ENCODE measurements at places on chromosomes 2 and 18.

- no peak for DNase-seq
Measured at GRCh38 chr2:120939595-120940318, 204.1 kb downstream of the GLI2 start.

- DNase-seq: no peak
Measured at GRCh38 chr2:149744865-149745264, 157.3 kb upstream of the MMADHC start.

GRCh38 chr2:150450765-150451164 lies 36.7 kb downstream of the RND3 start:
- DNase-seq: no peak

DNA sequence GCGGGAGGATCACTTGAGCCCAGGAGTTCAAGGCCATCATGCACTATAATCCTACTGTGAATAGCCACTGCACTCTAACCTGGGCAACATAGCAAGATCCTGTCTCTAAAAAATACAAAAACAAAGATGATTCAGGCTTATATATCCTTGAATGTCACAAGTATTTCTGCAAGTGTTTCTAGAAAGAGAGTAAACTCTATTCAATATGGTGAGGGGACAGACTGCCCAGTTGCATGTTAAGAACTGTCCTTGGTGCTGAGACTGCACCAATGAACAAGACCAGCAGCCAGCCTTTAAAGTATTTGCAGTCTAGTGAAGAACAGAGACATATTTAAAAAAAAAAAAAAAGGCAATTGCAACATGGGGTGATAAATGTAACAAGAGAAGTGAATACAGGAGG lies 16.4 kb downstream of the MAP3K19 start:
- no peak for DNase-seq

GRCh38 chr18:32550963-32551362 lies 80.3 kb upstream of the GAREM1 start:
- DNase-seq: no peak

- DNase-seq: no peak
Measured at GRCh38 chr2:101179982-101180381, 28.8 kb upstream of the TBC1D8 start.

- no peak for DNase-seq
Measured at GRCh38 chr2:48566592-48567310, 36.8 kb downstream of the STON1 start.

DNA sequence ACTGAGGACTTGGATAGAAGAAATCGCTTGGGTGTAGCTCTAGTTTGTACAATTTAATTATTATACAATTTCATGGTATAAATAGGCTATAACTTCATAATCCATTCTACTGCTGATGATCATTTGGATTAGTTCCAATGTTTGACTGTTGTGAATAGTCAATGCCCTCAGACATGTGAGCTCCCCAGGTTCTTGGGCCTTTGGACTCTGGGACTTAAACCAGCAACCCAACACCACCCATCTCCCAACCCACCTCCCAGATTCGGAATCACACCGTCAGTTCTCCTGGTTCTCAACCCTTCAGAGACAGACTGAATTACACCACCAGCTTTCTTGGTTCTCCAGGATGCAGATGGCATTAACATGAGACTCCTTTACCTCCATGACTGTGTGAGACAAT lies 84.6 kb upstream of the DNMT3A start:
- DNase-seq: no peak

DNA sequence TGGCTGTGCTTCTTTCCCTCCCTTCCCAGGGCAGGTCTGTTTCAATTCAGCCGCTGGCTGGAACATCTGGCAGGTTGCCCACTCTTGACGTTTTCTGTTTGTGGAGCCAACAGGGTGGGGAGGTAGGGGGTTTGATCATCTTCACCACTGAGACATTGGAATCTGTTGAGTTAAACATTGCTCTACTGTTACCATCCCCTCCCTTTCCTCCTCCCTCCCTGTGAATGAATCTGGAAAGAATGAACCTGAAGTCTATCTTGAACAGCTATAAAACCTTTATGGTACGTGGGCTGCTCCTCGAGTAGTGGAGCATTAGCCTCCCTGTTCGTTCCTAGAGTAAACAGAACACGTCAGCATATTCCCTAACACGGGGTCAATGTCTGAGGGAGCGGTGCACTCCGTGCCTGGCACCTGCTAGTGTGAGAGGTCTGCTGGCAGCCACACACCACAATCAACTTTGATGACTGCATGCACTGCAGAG lies 249.9 kb upstream of the RBBP8 start:
- peak; percentile 72 for DNase-seq

- no peak for DNase-seq
Measured at GRCh38 chr2:230714136-230714480, 1.5 kb downstream of the CAB39 start.

- DNase-seq: no peak
Measured at GRCh38 chr2:192070099-192070498, 124.6 kb downstream of the TMEFF2 start.

GRCh38 chr2:208228476-208228875 lies 26.4 kb downstream of the IDH1 start:
- DNase-seq: no peak

GRCh38 chr2:97726261-97727064 lies 13.1 kb downstream of the ZAP70 start:
- no peak for DNase-seq

DNA sequence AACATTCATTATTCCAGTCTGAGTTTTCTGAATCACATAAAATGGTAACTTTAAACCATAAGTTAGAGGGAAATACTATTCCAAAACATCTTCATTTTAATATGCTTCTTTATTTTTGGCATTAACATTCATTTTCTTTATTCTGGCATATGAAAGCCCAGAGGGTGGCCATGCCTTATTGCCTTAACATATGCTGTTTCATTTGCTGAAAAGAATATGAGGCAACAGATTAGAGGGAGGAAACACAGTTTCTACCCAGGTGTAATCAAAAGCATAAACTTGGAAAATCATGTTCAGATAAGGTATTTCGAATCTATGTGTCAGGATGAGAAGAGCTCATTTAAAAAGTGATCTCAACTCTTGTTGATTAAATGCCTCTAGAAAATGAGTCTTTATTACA lies 379.9 kb upstream of the DSEL start:
- no peak for DNase-seq

DNA sequence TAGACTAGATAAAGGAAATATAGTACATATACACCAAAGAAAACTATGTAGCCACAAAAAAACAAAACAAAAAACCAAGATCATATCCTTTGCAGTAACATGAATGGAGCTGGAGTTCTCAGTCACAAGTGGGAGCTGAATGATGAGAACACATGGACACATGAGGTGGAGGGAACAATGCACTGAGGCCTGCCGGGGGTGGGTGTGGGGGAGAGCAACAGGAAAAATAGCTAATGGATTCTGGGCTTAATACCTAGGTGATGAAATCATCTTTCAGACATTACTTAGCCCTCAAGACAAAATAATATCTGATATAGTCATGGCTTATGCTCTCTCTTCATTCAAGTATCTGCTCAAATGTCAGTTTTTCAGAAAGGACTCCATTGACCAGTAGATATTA lies 930.6 kb downstream of the LRP1B start:
- DNase-seq: no peak

DNA sequence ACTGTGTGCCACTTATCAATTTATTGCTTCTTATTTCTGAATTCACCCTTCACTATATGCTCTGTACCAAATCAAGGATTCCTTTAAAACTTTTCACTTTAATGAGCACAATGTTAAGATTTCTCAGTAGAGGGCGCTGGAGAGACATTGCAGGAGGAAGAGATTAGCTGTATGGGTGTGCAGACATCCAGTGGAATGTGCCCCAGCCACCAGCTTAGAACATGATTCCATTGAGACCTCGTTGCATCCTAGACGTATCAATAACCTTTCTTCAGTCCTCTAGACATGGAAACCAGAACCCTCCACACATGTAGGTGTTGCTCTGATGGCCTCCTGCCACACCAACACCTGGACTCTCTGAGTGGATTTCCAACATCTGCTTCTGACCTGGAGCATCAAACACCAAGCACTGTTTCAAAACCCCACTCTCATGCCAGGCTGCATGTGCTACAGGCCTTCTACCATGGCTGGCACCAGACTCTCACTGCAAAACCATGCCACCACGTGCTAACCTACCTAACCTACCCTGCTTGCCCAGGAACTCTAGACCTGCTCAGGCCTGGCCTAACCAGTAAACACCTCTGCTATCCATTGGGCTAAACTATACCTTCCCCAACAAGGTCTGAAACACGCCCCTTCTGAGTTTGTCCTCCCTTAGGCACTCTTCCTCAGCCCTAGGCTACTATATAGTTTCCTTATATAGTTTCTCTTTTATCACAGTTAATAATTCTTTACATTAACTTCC lies 633.2 kb upstream of the PKDCC start:
- no peak for DNase-seq

DNA sequence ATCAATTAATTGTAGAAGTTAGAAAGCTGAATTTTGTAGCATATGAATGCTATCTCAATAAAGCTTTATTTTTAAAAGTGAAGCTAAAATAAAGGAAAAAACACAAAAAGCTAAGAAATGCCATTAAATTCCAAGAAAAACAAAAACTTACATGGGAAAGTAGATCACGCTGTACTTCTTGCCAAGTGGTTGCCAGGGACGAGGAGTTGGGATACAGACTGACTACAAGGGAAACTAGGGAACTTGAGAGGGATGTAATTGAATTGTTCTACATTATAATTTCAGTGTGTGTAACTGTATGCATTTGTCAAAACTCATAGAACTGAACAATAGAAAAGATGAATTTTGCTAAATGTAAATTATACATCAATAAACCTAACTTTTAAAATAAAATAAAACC lies 108.1 kb downstream of the DYM start:
- DNase-seq: no peak

DNA sequence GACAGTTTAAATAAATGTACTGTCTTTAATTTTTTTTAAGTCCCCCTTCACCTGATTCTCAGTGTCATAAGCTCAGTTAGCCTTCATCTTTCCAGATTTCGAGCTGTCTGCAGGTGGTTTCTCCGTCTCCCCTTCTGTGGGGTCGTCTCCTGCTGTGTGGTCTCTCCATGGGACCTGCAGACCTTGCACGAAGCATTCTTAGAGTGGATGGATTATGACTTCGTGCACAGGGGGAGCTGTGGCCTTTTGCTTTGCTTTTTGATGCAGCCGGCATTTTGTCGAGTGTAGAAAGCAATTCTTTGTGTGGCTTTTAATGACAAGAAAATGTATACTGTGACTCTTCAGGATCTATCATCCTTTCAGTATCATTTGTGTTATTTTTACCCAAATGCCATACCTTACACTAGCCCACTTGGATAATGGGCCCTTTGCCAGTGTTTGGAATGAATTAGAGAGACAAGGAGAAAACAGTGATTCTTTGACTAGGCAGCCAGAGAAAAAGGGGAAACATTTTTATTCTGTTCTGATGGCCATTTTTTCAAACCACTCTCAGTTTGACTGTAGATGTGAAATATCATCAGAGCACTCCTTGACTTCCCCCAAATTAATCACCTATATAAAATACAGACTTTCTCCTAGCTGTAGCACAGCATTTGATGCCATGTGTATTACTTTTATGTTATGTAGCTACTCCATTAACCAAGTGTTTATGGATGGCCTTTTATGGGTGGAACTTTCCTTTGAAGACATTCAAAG lies 54.3 kb downstream of the ITGA6 start:
- no peak for DNase-seq

DNA sequence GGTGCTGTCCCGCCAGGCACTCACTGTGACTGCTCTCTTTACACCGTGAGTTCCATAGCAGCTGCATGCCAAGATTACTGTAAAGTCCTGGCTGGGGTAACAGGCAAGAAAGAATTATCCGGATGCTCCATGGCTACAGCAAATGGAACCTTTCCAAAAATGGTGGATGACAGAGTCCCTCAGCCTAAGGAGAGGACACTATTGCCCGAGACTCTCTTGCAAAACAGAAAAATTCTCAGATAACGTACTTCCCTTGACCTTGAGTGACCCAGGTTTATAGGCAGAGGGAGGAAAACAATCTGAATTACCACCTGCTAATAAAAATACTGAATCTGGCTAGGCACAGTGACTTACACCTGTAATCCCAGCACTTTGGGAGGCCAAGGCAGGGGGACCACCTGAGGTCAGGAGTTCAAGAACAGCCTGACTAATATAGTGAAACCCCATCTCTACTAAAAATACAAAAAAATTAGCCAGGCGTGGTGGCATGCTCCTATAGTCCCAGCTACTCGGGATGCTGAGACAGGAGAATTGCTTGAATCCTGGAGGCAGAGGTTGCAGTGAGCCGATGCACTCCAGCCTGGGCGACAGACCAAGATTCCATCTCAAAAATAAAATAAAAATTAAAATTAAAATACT lies 4.5 kb downstream of the CYS1 start:
- no peak for DNase-seq

DNA sequence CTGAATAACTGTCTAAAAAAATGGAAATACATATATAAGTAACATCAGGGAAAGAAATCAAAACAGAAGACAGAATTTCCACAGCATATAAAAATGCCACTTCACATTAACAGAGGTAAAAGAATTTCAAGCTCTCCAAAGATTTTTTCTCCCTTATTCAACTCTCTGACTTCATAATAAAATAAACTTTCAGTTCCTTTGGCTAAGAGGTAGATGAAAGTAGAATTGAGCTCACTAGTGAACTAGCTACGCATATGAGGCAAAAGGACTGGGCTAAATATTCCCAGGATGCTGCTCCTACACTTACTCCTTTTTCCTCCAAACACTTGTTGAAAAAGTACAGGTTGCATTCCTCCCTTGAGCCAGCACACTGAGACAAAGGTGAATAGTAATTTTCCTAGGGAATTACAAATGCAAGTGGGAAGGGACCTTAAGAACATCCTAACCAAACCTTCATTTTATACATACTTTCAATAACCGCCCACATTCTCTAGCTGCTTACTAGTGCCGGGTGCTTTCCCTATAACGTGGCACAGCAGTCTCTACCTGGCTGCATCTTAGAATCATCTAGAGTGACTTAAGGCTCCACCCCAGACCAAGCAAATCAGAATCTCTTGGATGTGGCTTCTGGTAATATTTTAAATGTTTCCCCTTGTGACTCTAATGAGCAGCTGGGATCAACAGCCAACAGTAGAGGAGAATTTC lies 136.6 kb downstream of the MTCL1 start:
- DNase-seq: no peak

DNA sequence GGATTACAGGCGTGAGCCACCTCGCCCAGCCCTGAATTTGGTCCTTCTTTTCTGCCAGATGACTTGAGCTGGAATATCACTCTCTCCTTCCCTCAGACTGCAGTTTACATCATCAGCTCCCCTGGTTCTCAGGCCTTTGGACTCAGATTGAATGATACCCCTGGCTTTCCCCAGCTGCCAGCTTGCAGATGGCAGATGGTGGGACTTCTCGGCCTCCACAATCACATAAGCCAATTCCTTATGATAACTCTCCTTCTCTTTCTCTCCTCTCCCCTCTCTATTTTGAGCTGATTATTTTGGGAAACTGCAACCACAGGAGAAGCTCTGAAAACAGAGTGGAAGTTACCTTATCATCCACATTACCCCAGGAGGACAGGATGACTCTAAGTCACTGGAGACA lies 33.4 kb upstream of the ATP8B1 start:
- no peak for DNase-seq

DNA sequence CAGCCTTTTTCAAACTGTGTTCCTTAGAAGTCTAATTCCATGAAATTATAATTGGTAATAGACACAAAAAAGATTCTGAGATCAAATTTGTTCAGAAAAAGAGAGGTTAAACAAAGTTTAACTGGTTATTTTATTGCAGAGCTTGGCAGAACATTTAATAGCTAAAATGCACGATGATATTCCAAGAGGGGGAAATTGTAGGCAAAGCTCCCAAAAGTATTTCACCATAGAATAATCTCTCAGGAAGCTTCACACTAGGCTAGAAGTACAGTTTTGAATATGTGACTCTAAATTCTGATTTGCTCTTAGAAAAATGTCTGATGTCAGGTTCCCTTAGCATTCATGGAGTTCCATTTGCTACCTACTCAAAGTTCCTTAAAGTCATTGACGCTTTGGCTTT lies 292.4 kb upstream of the SETBP1 start:
- DNase-seq: no peak

- no peak for DNase-seq
Measured at GRCh38 chr2:68469935-68470334, 2.5 kb downstream of the APLF start.
